Right lobe of liver (tissue), 6 donors: ENCODE measurements at places on chromosomes 1 and 21. TPM values are rescaled to one million over a fixed set of nuclear protein-coding genes. Genes with fewer than 3 reads are reported as not detected.

DNA sequence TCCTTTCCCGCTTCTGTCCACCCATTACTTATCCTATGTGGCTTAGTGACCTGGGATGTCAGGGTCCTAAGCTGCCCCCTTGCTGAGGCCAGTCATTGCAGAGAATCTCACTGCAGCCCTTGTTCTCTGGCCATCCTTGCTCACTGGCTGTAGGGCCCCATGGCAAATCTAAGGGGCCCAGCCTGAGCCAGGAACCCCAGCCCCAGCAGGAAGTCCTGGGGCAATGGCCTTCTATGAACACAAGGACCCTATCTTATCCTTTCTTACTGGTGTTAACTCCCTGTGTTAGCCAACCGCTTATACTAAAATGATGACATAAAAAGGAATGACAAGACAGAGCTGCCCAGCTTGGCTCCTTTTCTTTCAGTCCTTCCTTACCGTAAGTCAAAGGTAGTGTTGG, 29.9 kb downstream of the DHCR24 start:
- DNase-seq: peak; percentile 23

GRCh38 chr1:88488237-88488636, 195.8 kb upstream of the PKN2 start:
- DNase-seq: no peak

- DNase-seq: no peak
Measured at GRCh38 chr1:240116831-240117769, 25.4 kb downstream of the FMN2 start.

- DNase-seq: no peak
Measured at GRCh38 chr1:226209307-226210059, 14.0 kb upstream of the MIXL1 start.

DNA sequence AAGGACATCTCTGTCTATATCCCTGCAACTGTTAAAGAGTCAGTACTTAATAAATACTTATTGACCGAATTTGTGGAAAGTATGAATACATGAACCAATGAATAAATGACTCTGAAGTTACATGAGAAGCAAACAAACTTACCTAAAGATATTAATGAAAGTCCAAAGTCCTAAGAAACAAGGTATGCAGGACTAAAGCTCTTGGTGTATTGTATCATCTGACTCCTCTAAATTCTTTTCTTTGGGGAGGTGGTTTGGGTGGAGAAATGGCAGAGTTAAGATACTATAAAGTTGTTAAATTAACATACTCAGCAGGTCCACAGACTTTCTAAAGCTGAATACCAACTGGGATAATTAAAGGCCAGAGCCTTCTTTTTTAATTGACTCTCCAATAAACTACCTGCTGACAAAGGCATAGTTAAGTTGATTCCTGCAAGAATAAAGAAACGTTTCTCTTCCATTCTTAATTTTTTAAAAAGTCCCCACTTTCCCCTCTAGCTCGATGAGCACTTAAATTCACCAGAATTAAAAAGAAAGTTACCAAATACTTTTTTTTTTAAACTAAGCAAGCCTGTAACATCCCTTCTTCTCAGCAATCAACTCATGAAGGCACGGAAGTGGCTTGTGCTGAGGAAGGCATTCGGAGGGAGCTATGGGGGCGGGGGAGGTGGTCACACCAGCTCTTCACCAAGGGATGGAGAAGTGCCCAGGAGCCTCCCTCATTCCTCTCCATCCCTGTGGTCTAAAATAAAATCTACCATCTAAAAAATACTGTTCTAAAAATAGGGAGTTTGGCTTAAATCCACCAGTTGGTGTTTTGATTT, 61.1 kb downstream of the GADD45A start:
- DNase-seq: no peak

OVAAL gene
- total RNA-seq: not detected

GRCh38 chr1:87683196-87683956, 354.7 kb downstream of the LMO4 start:
- DNase-seq: no peak

PLA2G2C gene
- total RNA-seq: not detected

DNA sequence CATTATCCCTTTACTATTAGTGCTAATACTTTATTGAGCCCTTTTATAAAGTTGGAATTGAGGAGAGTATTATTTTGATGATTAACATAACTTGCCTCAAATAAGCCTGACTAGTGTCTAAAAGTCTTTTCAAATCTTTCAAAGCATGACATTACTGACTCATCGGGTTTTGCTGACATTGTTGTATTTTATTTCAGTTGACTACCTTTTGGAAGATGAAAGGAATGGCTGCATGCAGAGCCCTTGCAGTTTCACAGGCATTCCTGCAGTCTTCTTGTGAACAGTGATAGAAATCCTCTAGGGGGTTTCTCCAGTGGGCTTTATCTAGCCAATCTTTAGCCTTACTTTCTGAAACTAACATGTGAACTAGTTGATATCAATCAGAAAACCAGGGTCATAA, 43.0 kb upstream of the TMEM61 start:
- DNase-seq: no peak

CCDC17 gene
- total RNA-seq: 1.9 TPM

GRCh38 chr1:182205351-182206022, 144.0 kb upstream of the ZNF648 start:
- no peak for DNase-seq

- no peak for DNase-seq
Measured at GRCh38 chr1:89176971-89177370, 1.2 kb upstream of the GBP7 start.

OSCP1 gene
- total RNA-seq: 1.8 TPM

DNA sequence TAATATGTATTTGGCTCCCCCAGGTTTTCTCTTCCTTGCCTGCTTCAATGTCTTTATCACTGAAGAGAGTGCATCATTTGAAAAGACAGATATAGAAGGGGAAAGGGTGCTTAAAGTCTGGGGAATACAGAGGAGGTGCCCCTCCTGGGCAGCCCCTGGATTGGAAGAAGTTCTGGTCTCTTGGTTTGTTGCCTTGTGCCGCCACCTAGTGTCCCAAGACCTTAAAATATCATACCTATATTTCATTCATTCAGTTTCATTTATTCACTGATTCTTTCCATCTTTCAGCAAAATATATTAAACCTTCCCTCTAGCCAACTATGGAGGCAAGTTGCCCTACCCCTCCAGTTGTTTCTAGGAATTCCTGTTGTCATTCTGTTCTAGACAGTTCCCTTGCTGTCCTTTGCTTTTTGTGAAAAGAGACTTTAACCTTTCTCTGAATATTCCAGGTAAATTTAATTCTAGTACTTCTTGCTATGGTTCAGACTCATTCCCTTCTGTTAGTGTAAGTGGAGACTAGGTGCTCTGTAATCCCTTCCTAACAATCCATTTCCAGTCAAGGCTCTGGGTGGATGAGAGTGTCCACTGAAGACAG, 56.1 kb downstream of the MEF2D start:
- DNase-seq: no peak

SPRR2E gene
- total RNA-seq: not detected

TBX15 gene
- total RNA-seq: 56.5 TPM

AQP10 gene
- total RNA-seq: not detected

KRTAP11-1 gene
- not detected for total RNA-seq

KPNA6 gene
- total RNA-seq: 23.4 TPM

DNA sequence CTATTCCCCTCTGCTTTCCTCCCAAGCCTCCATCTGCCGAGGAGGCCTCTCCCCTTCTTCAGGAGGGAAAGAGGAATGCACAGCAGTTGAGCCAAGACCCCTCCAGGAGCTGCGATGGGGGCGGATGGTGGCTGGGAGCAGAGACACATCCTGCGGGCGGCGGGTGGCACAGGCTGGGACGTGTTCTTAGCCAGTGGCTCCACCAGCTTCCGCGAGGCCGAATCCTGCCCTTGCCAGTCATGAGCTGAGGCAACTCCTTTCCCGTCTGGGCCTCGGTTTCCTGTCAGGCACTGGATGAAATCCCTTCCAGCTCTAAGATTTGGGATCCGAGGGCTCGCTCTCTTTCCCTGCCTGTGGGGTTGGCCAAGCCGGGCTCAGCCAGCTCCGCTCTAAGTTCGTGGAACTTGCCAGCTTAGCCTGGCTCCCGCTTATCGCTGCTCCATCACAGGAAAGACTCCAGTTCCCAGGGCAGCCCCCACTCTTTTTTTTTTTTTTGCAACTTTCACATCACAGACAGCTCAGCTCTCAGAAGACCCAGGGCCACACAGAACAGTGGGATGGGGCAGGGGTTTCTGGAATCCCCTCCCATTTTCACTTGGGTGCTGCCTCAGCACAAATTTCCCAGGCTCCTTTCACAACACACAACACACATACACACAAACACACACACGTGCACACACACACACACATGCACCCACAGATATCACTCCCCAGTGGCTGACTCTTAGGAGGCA, 506 bp downstream of the MYOM3 start:
- no peak for DNase-seq

MIGA1 gene
- total RNA-seq: 7.7 TPM
